ENCODE measurements at places on chromosomes 2 and 18.
A peak's percentile ranks its signal among the peaks of the same experiment; 100 is the strongest.

DNA sequence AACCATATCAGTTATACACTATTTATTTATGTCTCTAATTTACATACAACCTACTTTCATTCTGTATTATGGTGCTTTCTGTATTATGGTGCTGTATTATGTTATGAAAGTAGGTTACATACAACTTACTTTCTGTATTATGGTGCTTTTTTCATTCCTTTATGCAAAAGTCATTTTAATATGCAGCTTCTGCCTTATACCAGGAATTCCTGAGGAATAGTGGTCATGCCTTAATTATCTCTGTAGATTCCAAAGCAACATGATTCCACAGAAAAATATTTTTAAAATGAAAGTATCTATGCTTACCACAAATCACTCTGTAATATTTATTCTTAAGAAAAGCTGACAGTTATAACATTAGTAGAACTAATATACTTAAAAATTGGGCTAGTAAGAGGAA lies 922.0 kb upstream of the NRXN1 start:
- DNase-seq = peak; percentile 18

- DNase-seq = no peak
Measured at GRCh38 chr2:72583376-72583775, 242.5 kb downstream of the EXOC6B start.

DNA sequence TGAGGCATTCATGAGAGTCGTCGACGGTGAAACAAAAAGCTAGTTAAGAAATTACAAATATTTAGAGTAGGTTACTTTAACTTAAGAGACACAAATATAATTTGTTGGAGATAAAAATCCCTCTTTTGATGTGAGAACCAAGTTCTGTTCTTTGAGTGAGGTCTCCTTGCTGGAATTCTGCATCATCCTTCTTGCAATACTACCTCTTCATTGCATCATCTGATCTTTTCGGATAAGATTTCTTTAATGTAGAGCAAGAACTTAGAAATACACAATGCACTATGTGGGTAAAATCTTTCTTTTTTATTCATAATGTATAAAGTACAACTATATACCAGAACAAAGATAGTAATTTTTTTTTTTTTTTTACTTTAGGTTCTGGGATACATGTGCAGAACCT lies 118.4 kb downstream of the ARL4C start:
- no peak for DNase-seq

GRCh38 chr2:74831693-74832530 lies 2.0 kb upstream of the HK2 start:
- no peak for DNase-seq

GRCh38 chr2:17822445-17823117 lies 6.3 kb downstream of the MSGN1 start:
- no peak for DNase-seq

- DNase-seq = no peak
Measured at GRCh38 chr18:56210520-56210919, 427.9 kb downstream of the TXNL1 start.

DNA sequence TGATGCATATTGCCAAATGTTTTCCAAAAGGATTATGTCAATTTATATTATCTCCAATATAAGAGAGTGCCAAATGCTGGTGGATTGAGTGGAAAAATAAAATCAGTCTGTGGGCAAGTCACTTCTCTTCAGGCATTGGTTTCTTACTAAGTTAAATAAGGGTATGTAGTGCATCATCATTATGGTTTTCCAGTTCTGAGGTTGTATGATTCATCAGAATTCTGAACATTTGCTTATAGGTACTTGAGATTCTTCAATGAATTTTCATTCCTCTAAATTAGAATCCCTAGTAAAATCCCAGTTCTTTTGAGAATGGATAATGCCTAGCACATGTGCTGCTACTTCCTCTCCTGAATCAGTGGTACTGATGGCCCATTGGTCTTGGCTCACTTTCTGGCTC lies 188.9 kb upstream of the OSR1 start:
- no peak for DNase-seq

GRCh38 chr2:7030810-7031209 lies 113.6 kb downstream of the RNF144A start:
- no peak for DNase-seq

- peak; percentile 77 for DNase-seq
Measured at GRCh38 chr2:64857581-64858471, 131.4 kb upstream of the SLC1A4 start.

DNA sequence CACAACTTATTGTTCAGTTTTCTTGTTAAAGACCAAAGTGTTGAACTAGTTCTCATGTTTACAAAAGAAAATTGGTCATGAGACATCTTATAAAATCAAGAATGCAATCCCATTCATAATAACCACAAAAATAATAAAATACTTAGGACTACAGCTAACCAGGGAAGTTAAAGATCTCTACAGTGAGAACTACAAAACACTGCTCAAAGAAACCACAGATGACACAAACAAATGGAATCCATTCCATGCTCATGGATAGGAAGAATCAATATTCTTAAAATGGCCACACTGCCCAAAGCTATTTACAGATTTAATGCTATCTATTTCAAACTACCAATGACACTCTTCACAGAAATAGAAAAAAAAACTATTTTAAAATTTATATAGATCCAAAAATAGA lies 1354.8 kb upstream of the CDH2 start:
- DNase-seq = no peak
